Cardiac fibroblast (primary cell): ENCODE measurements at places on chromosomes 5 and 9.

- DNase-seq: no peak
Measured at GRCh38 chr5:122656160-122656559, 118.7 kb upstream of the SNX2 start.

- no peak for DNase-seq
Measured at GRCh38 chr5:100772548-100772947, 130.5 kb downstream of the ST8SIA4 start.

DNA sequence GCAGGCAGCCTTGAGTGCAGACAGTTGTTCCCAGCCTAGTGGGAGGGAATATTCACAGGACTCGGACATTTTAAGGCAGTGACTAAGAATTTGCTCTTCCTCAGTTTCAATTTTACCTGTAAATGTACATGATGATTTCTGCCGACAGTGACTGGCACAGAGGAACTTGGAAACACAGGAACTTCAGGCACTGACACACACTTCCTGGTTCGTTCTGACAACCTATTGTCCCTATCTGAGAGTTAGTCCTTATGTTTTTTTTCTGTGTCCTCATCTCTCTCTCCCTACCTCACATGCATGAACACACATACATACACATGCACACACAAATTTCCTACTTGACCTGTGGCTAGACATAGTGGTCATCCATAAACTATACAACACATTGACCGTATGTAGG, 89.4 kb upstream of the CD180 start:
- no peak for DNase-seq

DNA sequence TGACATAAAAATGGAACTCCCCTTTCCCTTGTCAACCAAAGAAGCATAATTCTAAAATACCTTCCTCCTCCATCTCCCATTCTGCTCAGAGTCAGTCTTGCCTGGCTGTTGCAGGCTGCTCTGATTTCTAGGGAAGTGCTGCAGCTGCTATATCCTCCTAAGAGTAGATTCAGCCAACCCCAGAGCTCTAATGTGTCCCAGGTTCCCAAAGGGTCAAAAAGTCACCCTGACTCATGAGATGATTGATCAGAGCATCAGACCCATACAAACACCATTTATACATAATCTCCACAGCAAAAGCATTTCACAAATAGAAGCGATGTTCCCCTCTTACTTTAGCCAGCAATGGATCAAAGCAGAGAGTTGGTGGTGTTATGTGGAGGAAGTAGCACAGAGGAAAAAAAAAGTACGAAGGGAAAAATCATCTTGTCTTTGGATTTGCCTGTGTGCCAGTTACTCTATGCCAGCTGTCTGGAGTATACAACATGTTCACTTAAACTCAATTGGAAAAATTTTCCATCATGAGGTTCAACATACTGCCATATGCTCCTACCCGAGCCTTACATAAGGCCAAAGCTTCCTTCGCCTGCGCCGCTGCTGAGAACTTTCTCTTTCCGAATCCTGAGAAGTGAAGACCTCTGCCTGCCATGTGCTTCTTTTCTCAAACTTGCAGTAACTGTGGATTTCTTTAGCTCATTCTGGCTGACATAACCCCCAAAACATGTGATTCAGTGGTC, 258.0 kb downstream of the TLE4 start:
- DNase-seq: no peak

GRCh38 chr9:8599937-8600336, 800.4 kb upstream of the DMAC1 start:
- no peak for DNase-seq

GRCh38 chr9:6923086-6923485, 165.3 kb downstream of the KDM4C start:
- peak; percentile 55 for DNase-seq

DNA sequence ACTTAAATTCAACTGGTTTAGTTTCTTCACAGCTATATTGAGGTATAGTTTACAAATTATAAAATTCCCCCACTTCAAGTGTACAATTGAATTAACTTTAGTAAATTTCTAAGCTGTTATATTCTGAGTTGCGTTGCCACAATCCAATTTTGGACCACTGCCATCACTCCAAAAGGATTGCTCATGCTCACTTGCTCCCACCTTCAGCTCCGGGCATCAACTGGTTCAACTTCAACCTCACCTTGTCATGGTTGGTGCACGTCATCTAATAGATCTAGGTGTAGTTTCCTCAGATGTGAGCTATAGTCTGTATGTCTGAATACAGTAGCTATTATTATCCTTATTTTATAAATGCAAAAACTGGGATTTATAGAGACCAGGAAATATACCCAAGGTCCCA, 942.5 kb upstream of the WWC1 start:
- DNase-seq: no peak

DNA sequence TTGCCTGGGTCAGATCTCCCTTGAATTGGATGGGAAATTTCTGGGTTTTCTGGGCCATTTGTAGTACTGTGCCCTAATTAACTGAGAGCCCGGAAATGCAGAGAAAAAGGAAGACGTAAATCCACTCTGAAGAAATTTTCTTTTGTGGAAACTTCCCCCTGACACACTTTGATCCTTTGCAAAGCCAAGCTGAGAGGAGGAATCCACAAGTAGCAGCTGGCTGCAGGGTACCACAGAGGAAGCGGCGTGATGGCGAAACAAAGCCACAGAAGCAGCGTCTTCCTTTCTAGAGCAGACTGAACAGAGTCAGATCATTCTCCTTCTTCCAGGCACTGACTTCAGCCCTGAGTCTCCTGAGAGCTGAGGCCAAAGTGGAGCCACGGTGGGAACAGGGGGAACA, 47.1 kb upstream of the ZNF354A start:
- no peak for DNase-seq

DNA sequence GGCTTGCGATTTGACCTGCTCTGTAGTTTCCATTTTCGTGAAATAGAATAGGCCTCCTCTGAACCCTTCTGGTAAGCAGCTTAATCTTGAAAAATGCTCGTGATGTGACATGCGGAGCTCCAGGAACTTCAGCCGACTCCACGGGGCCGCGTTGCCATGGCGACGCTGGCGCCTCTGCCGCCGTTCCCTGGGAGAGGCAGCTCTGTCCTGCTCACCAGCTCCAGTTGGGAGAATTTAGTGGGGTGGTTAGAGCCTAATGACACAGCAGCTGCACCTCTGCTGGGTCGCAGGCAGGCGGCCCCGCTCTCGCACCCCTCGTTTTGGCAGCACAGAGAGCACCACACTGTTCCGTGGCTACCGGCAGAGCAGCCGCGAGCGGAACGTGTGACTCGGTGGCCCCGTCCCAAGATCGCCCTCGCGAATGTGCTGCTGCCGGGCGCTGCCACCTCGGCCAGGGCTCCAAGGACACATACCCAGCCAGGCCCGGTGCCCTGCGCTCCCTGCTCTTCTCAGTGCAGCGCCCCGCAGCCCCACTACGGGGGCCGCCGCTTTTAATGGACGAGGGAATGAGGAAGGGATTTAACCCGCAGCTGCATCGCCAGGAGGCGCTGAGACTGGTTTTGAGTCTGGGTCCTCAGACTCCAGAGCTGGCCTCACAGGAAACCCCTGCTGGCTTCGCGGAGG, 131.2 kb upstream of the LMX1B start:
- DNase-seq: peak; percentile 81
